CD8-positive, alpha-beta T cell (primary cell): ENCODE measurements at places on chromosomes 5 and 9.
A peak's percentile ranks its signal among the peaks of the same experiment; 100 is the strongest.

GRCh38 chr9:107696302-107696701, 206.7 kb upstream of the KLF4 start:
- no peak for DNase-seq

DNA sequence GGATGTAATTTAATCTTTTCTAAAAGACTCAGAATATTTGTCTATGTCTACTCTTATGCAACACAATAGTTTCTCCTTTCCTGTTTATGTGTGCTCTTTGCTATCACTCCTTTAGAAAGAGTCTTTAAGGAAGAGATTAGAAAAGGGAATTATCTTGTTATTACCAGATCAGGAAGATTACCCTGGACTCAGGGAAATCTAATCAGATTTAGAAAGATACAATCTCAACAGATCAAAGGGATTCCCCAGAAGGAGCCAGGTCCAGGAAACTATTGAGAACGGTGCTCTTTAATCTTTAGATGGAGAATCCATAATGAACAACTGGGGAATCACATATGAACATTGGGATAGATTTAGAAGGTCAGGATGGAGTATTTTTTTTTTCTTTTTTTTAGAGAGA, 32.4 kb upstream of the ZFR start:
- no peak for DNase-seq

DNA sequence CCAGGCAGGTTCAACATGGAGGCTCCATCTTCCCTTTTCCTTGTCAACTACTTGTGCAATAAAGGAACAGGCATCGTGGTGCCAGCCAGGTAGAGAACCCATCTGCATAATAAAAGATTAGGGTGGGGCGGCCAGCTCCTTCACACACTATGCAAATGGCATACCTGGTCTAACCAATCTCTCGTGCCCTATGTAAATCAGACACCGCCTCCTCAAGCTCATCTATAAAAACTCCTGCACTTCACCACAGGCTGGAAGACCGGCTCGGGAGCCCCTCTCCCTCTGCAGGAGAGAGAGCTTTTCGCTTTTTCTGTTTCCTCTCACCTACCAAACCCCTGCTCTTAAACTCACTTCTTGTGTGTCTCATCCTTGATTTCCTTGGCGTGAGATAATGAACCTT, 244.3 kb upstream of the PUM3 start:
- no peak for DNase-seq

DNA sequence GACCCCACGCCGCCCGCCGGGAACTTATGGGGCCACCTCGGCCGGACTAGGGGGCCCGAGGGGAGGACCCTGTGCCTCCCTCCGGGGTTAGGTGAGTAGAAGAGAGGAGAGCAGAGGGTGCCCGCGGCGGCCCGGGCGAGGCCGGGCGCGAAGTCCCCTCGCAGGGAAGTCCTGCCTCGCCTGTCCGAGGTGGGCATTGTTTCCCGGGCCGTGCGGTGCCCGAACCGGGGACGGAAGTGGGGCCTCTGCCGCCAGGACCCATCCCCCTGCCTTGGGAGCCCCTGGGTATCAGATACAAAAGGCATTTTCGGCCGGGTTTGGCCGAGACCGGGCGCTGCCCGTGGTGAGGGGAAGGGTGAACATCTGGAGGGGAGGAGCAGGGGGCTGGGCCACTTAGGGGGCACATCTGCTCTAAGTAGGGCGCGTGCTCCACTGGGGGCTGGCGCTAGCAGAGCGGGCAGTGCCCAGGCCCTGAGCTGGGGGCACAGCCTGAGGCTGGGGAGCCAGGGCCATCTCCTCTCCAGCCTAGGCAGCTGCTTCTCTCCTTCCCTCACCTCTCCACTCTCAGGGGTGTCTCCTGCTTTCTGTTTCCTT, 48.2 kb downstream of the DAB2IP start:
- DNase-seq: no peak

DNA sequence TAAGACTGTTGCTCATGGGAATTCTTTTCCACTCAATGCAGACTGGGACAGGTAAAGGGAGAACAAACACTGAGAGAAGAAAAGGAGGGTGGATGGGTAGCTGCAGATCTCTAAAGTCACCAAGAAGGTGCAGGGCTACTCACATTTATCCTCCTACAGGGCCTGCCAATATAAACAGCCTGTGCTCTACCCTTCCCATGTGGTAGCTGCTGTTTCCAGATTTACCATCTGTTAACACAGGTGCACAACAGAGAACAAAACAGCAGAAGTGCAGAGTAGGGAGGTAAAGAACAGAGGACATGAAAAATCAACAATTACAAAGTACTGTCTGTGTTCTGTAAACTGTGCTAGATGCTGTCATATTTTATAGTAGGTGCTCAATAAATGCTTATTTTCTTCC, 26.0 kb downstream of the JAKMIP2 start:
- no peak for DNase-seq

- DNase-seq: no peak
Observed at GRCh38 chr9:75229605-75230332, 141.5 kb downstream of the OSTF1 start.

GRCh38 chr5:65822710-65823109, 100.7 kb downstream of the NLN start:
- no peak for DNase-seq

GRCh38 chr9:21670374-21670773, 132.1 kb upstream of the MTAP start:
- no peak for DNase-seq

DNA sequence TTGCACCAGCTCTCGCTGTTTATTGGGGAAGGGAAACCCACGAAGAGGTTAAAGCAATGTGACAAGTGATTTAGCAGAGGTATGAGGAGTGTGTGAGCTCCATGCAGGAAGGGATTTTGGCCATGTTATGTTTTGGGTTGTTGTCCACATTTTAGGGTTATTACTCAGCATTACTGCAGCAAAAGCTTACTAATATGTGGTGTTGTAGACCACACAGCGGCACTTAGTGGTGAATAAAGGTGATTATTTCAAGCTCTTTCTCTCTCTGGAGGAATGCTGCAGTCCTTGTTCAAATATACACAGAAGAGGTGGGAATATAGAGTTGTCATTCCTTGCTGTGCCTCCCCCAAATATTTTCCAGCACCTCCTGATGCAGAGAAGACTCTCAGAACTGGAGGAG, 29.7 kb upstream of the AKNA start:
- no peak for DNase-seq

GRCh38 chr9:106156465-106156864, 462.1 kb downstream of the TMEM38B start:
- DNase-seq: no peak

DNA sequence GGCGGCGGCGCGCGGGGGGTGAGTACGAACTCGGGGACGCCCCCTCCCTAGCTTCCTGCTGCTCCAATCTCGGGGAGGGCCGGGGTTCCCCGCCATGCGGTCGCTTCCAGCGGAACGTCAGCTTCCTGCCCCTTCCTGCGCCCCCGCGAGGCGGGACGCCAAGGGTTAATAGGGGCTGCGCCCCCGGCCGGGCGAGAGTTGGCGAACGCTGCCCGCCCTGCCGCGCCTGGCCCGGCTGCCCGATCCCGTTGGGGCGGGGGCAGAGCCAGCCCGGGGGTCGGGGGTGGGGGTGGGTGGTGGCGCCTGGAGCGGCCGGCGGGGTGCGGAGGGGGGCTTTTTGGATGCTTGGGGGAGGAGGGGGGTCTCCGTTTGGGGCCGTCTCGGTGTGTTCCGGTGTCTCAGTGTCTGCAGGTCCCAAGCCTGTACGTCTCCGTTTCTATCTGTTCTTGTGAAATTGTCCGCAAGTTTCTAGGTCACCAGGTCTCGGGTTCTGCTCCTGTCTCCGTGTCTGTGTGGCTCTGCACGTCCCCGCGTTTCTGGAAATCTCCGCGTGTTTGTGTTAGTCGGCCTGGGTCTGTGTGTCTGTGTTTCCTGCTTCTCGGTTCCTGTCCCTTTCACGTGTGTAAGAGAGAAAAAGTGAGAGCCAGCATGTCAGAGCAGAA, 789 bp downstream of the COL27A1 start:
- DNase-seq: peak; percentile 23

GRCh38 chr5:64979531-64979930, 210.8 kb downstream of the CWC27 start:
- DNase-seq: no peak

- DNase-seq: no peak
Observed at GRCh38 chr9:134751622-134752021, 110.0 kb downstream of the COL5A1 start.

GRCh38 chr9:75001719-75002421, 26.2 kb downstream of the CARNMT1 start:
- no peak for DNase-seq

DNA sequence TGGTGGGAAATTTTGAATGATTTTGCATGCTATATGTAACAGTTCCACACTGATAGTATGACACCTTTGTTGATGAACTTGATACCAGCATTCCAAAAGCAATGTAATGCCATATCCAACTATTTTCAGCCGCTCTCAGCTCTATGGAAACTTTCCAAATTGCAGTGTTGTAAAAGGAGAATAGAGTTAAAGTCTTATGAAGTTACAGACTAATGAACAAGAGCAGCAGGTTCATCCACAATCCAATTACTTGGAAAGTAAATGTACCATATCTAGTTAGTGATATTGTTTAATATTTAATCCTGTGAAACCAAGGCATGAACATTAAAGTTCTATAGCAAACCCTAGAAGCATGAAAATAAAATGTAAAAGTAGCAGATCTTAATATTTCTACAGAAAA, 418.2 kb downstream of the TUSC1 start:
- DNase-seq: no peak

DNA sequence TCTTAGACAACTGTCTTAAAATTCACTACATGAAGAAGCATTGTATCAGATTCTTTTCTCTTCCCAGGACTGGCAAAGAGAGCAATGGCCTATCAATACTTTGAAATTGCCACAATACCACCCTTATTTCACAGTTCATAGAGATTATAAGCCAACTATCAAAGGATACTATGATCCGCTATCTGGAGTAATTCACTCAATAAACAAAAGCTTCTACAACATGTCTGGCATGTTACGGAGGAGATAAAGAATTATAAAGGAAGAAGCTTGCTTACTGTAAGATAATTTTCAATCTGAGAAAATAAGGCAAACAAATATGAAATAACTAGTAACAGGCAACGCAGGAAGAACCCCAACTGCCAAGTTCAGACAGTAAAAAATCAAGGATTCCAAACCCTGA, 114.8 kb downstream of the GNAQ start:
- no peak for DNase-seq

DNA sequence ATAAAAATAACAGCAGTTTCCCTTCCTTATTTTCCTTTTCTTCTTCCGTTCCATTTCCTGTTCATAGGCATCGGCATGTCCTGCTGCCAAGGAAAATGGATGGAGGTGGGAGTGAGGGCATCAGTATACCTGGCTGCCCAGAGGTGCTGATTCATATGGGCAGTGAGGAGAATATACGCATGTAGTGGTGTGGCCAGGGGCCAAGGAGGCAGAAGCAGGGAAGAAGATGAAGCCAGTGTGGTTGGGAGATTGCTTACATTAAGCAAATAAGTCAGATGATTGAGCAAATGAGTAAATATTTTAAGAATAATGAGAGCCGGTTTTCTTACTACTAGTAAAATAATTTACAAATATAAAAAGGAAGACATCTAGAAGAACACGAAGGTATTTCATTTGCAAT, 344.9 kb upstream of the PAPPA start:
- DNase-seq: no peak

GRCh38 chr5:133941456-133942196, 26.8 kb downstream of the C5orf15 start:
- no peak for DNase-seq

DNA sequence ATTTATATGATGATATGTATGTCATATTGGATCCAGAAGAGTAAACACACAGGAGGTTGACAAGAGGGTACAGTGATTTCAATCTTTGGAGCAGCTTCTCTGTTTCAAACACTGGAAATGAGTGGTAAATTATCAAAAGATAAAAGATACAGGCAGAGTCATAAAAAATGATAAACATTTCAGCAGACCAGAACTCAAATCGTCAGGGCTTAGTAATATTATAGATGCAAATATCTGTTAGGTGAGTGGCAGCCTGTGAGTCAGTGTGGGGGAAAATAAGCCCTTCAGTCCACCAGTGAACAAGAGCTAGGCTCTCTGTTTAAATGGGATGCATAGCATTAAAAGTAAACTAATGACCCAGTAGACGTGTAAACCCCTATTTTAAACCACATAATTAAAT, 1378.1 kb downstream of the EFNA5 start:
- DNase-seq: no peak

GRCh38 chr5:147190331-147190730, 44.5 kb upstream of the STK32A start:
- DNase-seq: no peak

DNA sequence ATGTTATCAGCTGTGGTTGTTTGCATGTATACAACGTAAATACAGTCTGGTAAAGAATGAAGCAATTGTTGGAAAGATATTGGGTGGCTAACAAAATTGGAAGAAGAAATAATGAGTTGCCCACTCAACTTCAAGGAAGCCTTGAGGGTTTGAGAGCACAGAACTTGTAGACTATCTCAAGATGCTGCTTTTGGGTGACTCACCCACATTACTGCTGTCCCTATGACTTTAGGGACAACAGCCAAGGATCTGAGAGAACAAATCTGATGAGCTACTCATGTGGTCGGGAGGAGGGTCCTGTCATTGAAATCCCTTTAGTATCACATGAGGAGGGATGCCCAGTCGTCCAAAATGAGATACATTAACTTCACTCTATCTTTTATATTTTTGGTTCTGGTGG, 261.8 kb downstream of the GAS1 start:
- no peak for DNase-seq

GRCh38 chr5:82593481-82593880, 315.3 kb upstream of the RPS23 start:
- DNase-seq: no peak

DNA sequence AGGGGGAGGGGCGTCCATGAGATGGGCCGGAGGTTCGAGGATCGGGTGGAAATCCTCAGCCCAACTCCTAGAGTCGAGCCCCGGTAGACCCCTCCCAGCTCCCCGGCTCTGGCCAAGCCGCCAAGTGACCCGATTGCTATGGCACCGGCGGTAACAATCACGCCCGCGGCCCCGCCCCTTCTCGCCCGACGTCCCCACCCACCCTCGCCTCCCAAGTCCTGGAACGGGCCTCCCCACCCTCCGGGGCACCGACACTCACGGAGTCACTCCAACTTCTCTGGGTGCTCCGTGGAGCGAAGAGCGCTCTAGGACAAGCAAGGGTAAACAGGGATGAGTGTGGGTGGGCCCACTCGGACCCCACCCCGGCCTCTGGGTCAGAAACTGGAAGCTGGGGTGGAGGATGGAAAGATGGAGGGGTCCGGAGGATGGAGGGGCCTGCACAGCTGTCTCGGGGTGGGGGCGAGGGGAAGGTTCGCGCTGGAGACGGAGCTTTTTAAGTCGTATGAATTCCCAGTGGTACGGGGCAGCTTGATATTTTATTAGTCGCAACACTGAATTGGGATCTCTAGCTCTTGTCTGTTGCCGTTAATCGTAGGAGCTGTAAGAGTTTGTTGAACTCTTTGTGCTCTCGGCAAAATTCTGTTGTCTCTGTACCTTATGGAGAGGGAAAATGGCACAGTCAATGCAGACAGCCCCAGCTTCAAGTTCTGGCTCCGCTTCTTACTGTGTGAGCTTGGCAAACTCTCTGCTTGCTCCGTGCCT, at the start of gene SPACA9:
Gene SPACA9 (plus strand): TSS at position 204 of the 762 bp plus-strand sequence. CDS start 5,050 bp downstream, outside the sequence.
- no peak for DNase-seq
